HepG2 (cell line): ENCODE measurements at places on chromosomes 2 and 18.

- DNase-seq = peak; percentile 35
These were observed 239.1 kb downstream of the KCNS3 start for GRCh38 chr2:18117592-18117991.

GRCh38 chr2:171583566-171583965, 61.3 kb downstream of the CYBRD1 start:
- no peak for DNase-seq

DNA sequence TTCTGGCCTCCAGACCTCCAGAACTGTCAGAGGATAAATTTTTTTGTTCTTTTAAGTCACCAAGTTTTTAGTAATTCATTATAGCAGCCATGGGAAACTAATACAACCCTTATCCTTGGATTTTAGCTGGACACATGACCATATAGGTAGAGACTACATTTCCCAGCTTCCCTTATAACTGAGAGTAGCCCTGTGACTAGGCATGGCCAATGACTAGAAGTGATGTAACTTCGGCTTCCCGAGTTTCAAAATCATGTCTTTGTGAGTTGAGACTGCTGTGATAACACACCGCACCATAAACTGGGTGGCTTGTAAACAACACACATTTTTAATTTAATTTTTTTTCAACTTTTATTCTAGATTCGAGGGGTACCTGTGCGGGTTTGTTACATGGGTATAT, 134.0 kb upstream of the SERTAD2 start:
- DNase-seq = no peak

DNA sequence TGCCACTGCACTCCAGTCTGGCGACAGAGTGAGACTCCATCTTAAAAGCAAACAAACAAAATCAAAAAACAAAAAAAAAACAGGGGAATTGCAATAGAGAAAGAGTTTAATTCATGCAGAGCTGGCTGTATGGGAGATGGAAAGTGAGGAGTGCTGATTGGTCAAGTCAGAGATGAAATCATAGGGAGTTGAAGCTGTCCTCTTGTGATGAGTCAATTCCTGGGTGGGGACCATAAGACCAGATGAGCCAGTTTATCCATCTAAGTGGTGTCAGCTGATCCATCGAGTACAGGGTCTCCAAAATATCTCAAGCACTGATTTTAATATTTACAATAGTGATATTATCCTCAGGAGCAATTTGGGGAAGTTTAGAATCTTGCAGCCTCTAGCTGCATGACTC, 45.3 kb downstream of the FRZB start:
- DNase-seq = no peak

DNA sequence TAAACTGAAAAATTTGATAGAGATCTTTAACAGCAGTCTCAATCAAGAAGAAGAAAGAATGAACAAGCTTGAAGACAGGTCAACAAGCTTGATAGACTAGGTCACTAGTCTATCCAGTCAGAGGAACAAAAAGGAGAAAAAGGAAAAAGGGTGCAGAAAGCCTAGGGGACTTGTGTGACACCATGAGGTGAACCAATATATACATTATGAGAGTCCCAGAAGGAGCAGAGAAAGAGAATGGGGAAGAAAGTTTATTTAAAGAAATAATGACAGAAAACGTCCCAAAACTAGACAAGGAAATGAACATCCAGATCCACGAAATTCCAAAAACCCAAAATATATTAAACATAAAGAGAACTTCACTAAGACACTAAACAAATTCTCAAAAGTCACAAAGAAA, 84.5 kb downstream of the VAPA start:
- no peak for DNase-seq

GRCh38 chr2:57450170-57450569, 596.4 kb upstream of the VRK2 start:
- no peak for DNase-seq

- DNase-seq = no peak
These were observed at the start of gene AFF3 for GRCh38 chr2:100142393-100142792. AFF3 (minus strand) TSS chr2:100142590; CDS start chr2:100104454, 38,136 bp downstream.

- no peak for DNase-seq
These were observed 38.9 kb upstream of the RALBP1 start for GRCh38 chr18:9436206-9436929.

GRCh38 chr18:5787936-5788335, 107.4 kb downstream of the TMEM200C start:
- peak; percentile 39 for DNase-seq

- DNase-seq = peak; percentile 18
These were observed 13.4 kb upstream of the CELF4 start for GRCh38 chr18:37578886-37579513.

- DNase-seq = peak; percentile 79
These were observed 8.0 kb downstream of the SP100 start for GRCh38 chr2:230423851-230424458.

- no peak for DNase-seq
These were observed 168.1 kb downstream of the KCNE4 start for GRCh38 chr2:223219872-223220657.

GRCh38 chr18:5155907-5156287, 41.2 kb downstream of the AKAIN1 start:
- no peak for DNase-seq

GRCh38 chr2:215416656-215417055, 19.2 kb downstream of the FN1 start:
- no peak for DNase-seq

DNA sequence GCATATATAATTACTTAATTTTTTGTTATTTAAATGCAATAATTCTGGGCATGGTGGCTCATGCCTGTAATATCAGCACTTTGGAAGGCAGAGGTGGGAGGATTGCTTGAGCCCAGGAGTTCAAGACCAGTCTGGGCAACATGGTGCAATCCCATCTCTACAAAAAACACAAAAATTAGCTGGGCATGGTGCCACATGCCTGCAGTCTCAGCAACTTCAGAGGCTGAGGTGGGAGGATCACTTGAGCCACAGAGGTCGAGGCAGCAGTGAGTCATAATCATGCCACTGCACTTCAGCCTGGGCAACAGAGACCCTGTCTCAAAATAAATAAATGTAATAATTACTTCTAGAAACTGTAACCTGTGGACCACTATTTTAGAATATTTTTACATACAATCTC, 21.5 kb upstream of the TMEM87B start:
- DNase-seq = no peak

- DNase-seq = no peak
These were observed 349.6 kb upstream of the CWC22 start for GRCh38 chr2:180356676-180357075.

GRCh38 chr2:213129311-213129710, 22.1 kb downstream of the IKZF2 start:
- no peak for DNase-seq
